ENCODE measurements at places on chromosomes 7 and 10. TPM values are rescaled to one million over a fixed set of nuclear protein-coding genes. Genes with fewer than 3 reads are reported as not detected.

ELAPOR2 gene
- 4.4 TPM for total RNA-seq

AZGP1 gene
- not detected for total RNA-seq

- H3K27me3 ChIP-seq, result no peaks in the 10 kb centered on the region
- no peak overlapping the region for H3K27ac ChIP-seq
- H3K4me1 ChIP-seq, result no peaks in the 10 kb centered on the region
- H3K4me3 ChIP-seq, result no peak overlapping the region
- DNase-seq, result no peak
These were observed 33.9 kb downstream of the TMEM229A start for GRCh38 chr7:123998921-123999320.

CHCHD1 gene
- 37.1 TPM for total RNA-seq

HABP2 gene
- not detected for total RNA-seq

GRCh38 chr10:80253266-80253962 is 36.0 kb downstream of the MAT1A start:
- no peaks in the 10 kb centered on the region for H3K36me3 ChIP-seq
- peaks cover 5% of the 10 kb centered on the region for H3K27me3 ChIP-seq
- peaks cover 3% of the 10 kb centered on the region for H3K4me1 ChIP-seq
- no peak overlapping the region for H3K4me3 ChIP-seq
- H3K27ac ChIP-seq, result no peak overlapping the region

GRCh38 chr7:9962742-9963141 is 1010.9 kb upstream of the PHF14 start:
- no peak for DNase-seq
- H3K27ac ChIP-seq, result no peak overlapping the region
- no peaks in the 10 kb centered on the region for H3K27me3 ChIP-seq
- H3K4me1 ChIP-seq, result no peaks in the 10 kb centered on the region

GRCh38 chr7:94003446-94004023 is 620 bp downstream of the BET1 start:
- DNase-seq, result peak; percentile 24
- peak overlapping the region; percentile 97 for H3K27ac ChIP-seq
- H3K27me3 ChIP-seq, result peaks cover 6% of the 10 kb centered on the region
- peak overlapping the region; percentile 98 for H3K4me3 ChIP-seq
- peaks cover 2% of the 10 kb centered on the region for H3K36me3 ChIP-seq

SRGN gene
- 400 TPM for total RNA-seq

- peak; percentile 33 for DNase-seq
- H3K27me3 ChIP-seq, result no peaks in the 10 kb centered on the region
- no peak overlapping the region for H3K4me3 ChIP-seq
- H3K4me1 ChIP-seq, result peaks cover 17% of the 10 kb centered on the region
- no peak overlapping the region for H3K27ac ChIP-seq
- peaks cover 2% of the 10 kb centered on the region for H3K36me3 ChIP-seq
These were observed 287.5 kb upstream of the NPVF start for GRCh38 chr7:25515633-25516275.

DNA sequence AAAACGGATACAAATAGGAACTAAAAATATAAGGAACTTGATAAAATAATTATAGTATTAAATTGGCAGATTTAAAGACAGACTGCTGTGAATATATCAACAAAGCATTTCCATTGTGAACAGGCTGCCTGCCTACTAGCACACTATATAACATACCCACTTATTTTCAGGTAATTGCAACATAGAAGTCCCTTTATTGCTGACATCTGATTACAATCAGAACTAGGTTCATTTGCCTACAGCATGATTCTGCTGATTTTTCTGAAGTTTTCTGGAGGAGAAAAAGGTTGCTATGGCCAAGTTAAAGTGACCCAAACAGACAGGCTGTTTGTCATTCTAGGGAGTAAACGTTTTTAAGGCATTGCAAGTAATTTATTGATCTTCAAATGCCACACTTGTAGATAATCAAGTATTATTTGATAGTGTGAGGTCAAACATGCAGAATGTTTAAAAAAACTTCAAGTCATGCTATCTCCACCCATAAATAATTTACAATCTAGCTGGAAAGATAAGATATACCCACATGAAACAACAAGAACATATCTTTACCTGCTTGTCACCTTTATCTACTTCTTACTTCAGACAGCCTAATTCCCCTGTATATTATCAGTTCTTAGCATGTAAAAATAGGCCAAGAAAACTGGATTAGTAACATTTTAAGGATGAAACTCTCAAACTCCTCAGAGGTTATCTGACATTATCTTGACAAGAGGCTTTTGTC is 40.5 kb downstream of the MTPN start:
- peaks cover 58% of the 10 kb centered on the region for H3K4me1 ChIP-seq
- peaks cover 7% of the 10 kb centered on the region for H3K36me3 ChIP-seq
- H3K27ac ChIP-seq, result no peak overlapping the region
- no peaks in the 10 kb centered on the region for H3K27me3 ChIP-seq

GRCh38 chr7:94810496-94810895 is 96.9 kb upstream of the PPP1R9A start:
- H3K27me3 ChIP-seq, result no peaks in the 10 kb centered on the region
- no peak overlapping the region for H3K27ac ChIP-seq
- H3K36me3 ChIP-seq, result no peaks in the 10 kb centered on the region
- no peak for DNase-seq
- no peaks in the 10 kb centered on the region for H3K4me1 ChIP-seq

- no peaks in the 10 kb centered on the region for H3K27me3 ChIP-seq
- H3K27ac ChIP-seq, result no peak overlapping the region
- no peaks in the 10 kb centered on the region for H3K36me3 ChIP-seq
- no peak overlapping the region for H3K4me3 ChIP-seq
These were observed 277.4 kb upstream of the PHYHIPL start for GRCh38 chr10:58898854-58899573.

NKX1-2 gene
- not detected for total RNA-seq

DNA sequence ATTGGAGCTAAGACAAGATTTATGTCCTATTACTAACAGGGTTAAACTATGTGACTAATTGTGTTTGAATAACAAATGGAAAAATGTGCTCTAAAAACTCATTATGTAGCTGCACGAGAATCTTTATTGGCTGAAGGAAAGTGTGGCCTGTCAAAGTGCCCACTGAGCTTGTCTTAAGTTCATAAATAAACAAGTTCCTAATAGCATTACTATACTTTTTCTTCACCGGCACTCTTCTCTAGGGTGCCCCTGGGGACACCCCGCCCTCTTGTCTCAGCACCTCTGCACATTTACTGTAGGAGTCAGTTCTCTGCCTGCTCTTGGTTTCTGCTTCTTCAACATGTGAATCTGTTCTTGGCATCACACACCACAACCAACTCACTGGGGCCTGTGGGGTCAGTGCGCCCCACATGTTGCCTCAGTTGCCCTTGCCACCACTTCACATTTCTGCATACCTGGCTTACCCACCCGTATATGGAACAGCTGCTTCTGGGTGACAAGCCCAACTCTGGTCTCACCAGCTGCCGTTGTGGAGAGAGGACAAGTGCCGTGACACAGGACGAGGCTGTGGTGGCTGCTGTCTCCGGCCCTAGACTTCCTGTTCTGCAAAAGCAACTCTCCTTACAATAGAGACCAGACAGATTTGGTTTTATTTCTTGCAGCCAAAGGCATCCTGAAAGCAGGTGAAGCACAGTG is 96.3 kb upstream of the DDC start:
- peaks cover 59% of the 10 kb centered on the region for H3K4me1 ChIP-seq
- H3K4me3 ChIP-seq, result no peak overlapping the region
- H3K27me3 ChIP-seq, result no peaks in the 10 kb centered on the region
- H3K27ac ChIP-seq, result no peak overlapping the region
- no peaks in the 10 kb centered on the region for H3K36me3 ChIP-seq

TOMM7 gene
- total RNA-seq, result 254 TPM

DNA sequence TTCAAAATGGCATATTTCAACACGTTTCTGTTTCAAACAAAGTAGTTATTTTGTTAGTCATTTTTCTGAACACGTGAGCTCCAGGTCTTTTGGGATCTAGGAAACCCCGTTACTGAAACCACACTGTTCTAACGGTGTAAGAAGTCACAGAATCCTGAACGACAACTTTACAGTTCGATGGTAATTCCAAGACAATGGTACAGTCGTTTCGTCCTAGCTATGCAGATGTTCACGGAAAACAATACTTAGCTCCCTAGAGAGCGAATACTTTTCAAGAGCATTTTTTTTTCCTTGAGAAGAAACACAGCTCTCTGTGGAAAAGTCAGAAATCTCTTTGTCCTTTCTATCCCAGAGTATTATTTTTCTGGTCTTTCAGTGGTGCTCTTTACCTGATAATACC is 254.1 kb downstream of the ADARB2 start:
- no peak overlapping the region for H3K27ac ChIP-seq
- DNase-seq, result no peak
- H3K4me1 ChIP-seq, result no peaks in the 10 kb centered on the region
- H3K4me3 ChIP-seq, result no peak overlapping the region

- H3K4me3 ChIP-seq, result no peak overlapping the region
- peaks cover 12% of the 10 kb centered on the region for H3K27me3 ChIP-seq
- peaks cover 8% of the 10 kb centered on the region for H3K4me1 ChIP-seq
- no peak overlapping the region for H3K27ac ChIP-seq
These were observed 14.0 kb downstream of the CDK14 start for GRCh38 chr7:90610105-90610504.

- H3K4me3 ChIP-seq, result no peak overlapping the region
- no peak overlapping the region for H3K27ac ChIP-seq
- no peak for DNase-seq
These were observed 311.1 kb downstream of the HPSE2 start for GRCh38 chr10:98924526-98924925.

MYOF gene
- total RNA-seq, result 37.8 TPM

LRRD1 gene
- total RNA-seq, result not detected

DNA sequence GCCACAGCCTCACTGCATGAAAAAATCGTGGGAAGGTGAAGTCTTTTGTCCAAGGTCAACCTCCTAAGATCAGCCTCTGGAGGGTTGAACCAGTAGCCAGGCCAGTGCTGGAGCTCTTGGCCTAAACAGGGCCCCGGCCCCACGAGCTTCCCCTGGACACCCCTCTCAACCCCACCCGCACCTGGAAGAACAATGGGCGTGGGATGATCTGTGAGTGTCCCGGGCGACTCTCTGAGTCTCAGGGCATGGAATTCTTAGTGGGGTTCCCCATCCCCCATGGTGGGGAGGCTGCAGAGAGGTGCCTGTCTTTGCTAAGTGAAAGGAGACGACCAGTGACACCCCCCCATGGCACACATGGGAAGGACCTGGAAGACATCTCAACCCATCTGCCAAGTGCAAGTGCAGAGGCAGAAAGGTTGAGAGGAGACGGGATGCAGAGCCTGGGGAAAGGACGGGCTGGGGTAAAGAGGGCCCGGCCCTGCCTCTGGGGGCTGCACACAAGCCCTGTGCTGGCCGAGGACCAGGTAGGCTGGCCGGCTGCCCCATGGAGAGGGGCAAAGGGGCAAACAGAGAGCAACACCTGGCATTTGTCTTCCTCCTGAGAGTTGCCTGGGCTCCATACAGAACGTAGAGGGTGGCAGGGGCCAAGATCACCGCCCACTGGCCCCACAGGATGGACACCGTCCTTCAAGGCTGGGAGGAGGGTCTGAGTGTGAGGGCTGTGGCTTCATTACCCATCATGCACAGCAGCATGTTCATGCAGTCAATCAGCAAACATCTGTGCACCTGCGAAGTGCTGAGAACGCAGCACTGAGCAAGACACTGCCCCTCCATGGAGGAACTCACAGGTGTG is 163.0 kb upstream of the PPP2R2D start:
- H3K27ac ChIP-seq, result no peak overlapping the region
- no peaks in the 10 kb centered on the region for H3K36me3 ChIP-seq
- H3K4me1 ChIP-seq, result no peaks in the 10 kb centered on the region
- peaks cover 15% of the 10 kb centered on the region for H3K27me3 ChIP-seq
- no peak overlapping the region for H3K4me3 ChIP-seq
